Stimulated activated CD8-positive, alpha-beta memory T cell treated with anti-CD3 and anti-CD28 coated beads, Interleukin-4, amount 100 ng/mL, for 4 hours (primary cell): ENCODE measurements at places on chromosomes 16 and 17.

DNA sequence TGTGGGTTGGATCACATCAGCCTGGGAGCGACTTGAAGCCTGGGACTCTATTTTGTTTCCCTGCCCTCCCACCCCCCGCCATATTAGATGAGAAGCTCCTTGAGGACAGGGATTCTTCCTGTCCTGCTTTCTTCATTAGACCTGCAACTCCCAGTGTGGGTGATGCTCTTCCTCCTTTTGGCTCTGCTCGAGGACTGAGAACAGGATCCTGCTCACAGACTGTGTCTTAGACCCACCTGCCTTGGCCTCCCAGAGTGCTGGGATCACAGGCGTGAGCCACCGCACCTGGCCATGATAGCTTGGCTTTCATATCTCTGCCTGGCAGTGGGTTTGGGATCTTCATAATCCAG, 21.5 kb upstream of the TNS4 start:
- DNase-seq = no peak

DNA sequence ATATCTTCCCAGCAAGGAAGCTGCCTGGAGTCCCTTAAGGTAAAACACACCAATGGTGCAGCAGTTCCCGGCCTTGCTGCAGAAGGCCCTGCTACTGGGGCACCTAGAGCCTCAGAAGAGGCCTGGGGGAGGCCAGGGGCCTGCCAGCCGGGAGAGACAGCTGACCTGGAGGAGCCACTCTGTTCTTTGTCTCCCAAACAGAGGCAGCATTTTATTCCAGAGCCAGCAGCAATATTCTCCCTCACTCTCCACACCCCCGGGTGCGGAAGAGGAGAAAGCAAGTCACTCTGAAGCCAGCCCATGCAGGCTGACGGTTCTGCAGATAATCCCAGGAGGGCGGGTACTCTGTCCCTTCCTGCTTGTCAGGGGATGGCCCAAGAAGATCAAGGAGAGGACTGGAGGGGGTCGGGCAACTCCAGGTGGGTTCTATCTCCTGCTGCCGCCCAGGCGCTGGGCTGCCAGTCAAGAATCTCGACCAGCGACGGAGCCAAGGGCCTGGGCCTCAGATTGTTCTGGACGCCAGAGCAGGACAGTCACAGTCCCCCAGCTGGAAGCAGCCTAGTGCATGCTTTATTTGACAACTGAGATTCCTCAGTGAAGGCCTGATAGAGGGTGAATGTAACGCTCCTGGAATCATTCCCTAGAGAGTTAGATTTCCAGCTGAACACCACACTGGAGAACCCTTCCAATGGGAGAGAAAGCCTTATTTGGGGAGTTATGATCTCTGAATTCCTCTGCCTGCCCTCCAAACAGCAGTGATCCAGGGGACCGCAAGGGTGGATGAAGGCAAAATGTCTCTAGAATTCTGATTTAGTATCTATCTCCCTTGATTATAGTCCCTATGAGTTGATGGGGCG, 1.1 kb upstream of the KIFC3 start:
- no peak for DNase-seq

GRCh38 chr16:426906-427249, 1.4 kb downstream of the RAB11FIP3 start:
- DNase-seq = no peak

DNA sequence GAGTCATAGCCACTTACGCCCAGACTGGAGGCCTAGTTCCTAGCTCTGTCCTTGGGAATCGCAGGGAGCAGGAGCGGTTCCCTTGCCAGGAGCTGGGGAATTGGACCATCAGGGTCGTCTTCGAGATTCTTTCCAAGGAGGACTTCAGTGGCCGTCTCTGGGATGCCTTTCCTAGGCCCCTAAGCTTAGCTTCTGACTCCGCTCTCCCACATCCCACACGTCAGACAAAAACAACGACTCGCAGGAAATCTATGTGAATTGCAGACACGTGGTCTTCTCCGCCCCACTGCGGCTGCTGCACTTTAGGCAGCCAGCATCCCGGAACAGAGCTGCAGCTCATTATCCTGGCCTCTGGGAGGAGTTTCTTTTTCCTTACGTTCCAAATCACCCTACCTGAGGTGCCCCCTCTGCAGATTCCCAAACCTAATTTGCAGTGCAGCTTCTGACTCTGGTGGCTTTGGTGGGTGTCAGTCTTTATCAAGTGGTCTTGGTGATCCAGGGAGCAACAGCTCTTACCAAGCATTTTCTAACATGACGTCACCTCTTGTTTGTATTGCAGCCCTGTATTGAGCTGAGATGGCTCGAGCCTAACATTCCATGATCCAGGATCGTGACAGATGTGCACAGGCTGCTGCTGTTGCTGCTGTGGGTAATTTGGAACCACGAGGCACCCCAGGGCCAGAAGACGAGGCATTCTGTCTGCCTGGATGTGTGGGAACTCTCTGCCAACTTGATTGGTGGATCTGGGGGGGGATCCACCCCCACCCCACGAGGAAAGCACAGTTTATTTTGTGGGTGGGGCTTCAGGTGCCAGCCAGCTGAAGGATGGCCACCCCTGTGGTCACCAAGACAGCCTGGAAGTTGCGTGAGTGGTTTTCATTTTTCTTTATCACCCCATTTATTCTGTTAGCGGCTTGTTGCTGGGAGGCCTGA, 1.1 kb downstream of the KATNB1 start:
- DNase-seq = no peak

GRCh38 chr17:76998839-76999238, 130.6 kb downstream of the MGAT5B start:
- DNase-seq = no peak

- no peak for DNase-seq
Observed at GRCh38 chr16:10076037-10076436, 106.2 kb downstream of the GRIN2A start.
